Endodermal cell (in vitro differentiated cells): ENCODE measurements at places on chromosomes 7 and 10.

GRCh38 chr10:86367152-86367951 lies 757 bp upstream of the GRID1 start:
- no peaks in the 10 kb centered on the region for H3K4me1 ChIP-seq
- H3K27ac ChIP-seq = no peak overlapping the region
- H3K27me3 ChIP-seq = peaks cover 96% of the 10 kb centered on the region
- peak; percentile 81 for DNase-seq
- no peaks in the 10 kb centered on the region for H3K36me3 ChIP-seq

DNA sequence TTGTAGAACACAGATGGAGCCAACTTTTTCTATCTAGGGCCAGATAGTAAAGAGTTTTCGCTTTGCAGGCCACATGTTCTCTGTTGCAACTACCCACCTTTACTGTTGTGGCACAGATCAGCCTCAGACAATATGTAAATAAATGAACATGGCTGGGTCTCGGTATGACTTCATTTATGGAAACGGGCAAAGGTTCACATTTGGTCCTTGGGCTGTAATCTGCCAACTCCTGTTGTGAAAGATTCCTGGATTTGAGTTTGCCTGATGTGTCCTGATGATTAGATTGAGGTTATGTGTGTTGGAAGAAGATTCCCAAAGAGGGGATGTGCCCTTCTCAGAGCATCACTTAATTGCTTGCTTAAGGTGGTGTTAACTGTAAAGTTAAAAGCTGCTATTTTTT lies 38.2 kb downstream of the RBM20 start:
- no peaks in the 10 kb centered on the region for H3K36me3 ChIP-seq
- DNase-seq = peak; percentile 28
- no peak overlapping the region for H3K27ac ChIP-seq

DNA sequence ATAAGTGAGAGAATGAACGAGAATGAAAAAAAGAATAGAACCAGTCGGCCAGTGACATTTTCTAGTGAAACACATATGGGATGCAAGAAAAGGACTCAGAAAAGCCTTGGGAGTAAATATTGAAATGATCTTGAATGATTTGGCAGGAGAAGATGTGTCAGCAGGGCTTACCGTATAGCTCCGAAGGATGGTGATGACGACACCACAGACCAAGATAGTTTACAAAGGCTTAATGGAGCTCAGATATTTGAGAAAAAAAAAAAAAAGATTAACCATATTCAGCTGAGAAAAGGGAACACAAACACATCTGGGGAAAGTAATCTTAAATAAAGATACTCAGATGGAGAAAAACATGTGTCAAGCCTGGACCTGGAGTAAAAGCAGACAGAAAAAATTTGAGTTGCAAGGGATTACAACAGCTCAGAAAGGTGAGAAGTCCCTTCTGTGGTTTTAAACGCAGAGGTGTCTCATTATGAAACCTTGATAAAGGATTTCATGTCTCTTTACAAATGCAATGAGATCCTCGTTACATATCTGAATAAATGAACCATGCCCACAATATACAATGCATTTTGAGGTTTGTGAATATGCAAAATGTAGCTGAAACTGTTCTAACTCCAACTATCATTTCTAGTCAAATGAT lies 36.0 kb downstream of the DNAJB9 start:
- H3K36me3 ChIP-seq = no peaks in the 10 kb centered on the region
- H3K27me3 ChIP-seq = no peaks in the 10 kb centered on the region
- H3K4me3 ChIP-seq = no peak overlapping the region
- no peak overlapping the region for H3K27ac ChIP-seq

DNA sequence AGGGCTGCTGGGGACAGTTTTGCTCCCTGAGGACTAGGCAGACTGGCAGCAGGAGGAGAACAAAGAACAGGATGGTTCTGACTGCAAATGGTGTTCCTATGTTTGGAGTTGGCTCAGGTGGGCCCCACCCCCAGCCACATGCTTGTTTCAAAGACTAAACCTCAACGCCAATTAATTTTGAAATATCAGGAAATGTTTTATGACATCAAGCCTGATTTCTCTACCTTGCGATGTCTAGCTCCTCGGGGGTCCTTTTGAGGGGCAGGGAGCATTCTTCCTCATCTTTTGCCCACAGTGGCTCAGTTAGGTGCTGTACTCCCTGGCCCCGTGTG lies 4.1 kb upstream of the MYH16 start:
- H3K4me3 ChIP-seq = no peak overlapping the region
- H3K27me3 ChIP-seq = peaks cover 19% of the 10 kb centered on the region
- DNase-seq = no peak
- H3K27ac ChIP-seq = no peak overlapping the region
- H3K36me3 ChIP-seq = no peaks in the 10 kb centered on the region

- DNase-seq = no peak
- H3K27me3 ChIP-seq = peaks cover 37% of the 10 kb centered on the region
- H3K36me3 ChIP-seq = no peaks in the 10 kb centered on the region
- H3K27ac ChIP-seq = no peak overlapping the region
Measured at GRCh38 chr10:62738916-62739315, 65.6 kb upstream of the ADO start.

GRCh38 chr10:78781251-78781913 lies 287.4 kb upstream of the ZMIZ1 start:
- no peaks in the 10 kb centered on the region for H3K36me3 ChIP-seq
- H3K27me3 ChIP-seq = no peaks in the 10 kb centered on the region
- H3K4me1 ChIP-seq = no peaks in the 10 kb centered on the region

GRCh38 chr7:99167072-99167471 lies 23.2 kb upstream of the SMURF1 start:
- no peaks in the 10 kb centered on the region for H3K4me1 ChIP-seq
- H3K27ac ChIP-seq = no peak overlapping the region
- no peaks in the 10 kb centered on the region for H3K36me3 ChIP-seq
- H3K27me3 ChIP-seq = no peaks in the 10 kb centered on the region

DNA sequence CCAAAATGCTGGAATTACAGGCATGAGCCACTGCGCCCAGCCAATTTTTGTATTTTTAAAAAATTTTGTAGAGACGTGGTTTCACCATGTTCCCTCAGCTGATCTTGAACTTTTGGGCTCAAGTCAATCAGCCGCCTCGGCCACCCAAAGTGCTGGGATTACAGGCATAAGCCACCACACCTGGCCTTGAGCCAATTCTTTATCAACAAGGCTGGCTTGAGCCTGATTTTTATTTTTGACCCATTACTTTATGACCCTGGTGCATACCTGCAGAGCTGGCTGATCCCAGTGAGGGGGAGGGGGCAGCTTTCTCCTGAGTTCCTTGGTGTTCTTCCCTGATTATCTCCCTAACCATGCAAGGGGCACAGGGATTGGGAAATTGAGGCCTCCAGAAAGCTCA lies 15.8 kb upstream of the CPA1 start:
- H3K27ac ChIP-seq = no peak overlapping the region
- DNase-seq = no peak
- no peaks in the 10 kb centered on the region for H3K27me3 ChIP-seq
- no peak overlapping the region for H3K4me3 ChIP-seq
- H3K36me3 ChIP-seq = no peaks in the 10 kb centered on the region
- H3K4me1 ChIP-seq = no peaks in the 10 kb centered on the region

GRCh38 chr10:123706236-123706635 lies 40.1 kb downstream of the GPR26 start:
- H3K27me3 ChIP-seq = no peaks in the 10 kb centered on the region
- H3K4me1 ChIP-seq = no peaks in the 10 kb centered on the region
- H3K36me3 ChIP-seq = no peaks in the 10 kb centered on the region
- DNase-seq = no peak

GRCh38 chr7:138649506-138649905 lies 51.7 kb downstream of the SVOPL start:
- no peak overlapping the region for H3K27ac ChIP-seq
- H3K4me1 ChIP-seq = no peaks in the 10 kb centered on the region
- no peaks in the 10 kb centered on the region for H3K27me3 ChIP-seq
- no peak for DNase-seq
- H3K4me3 ChIP-seq = no peak overlapping the region
